ENCODE measurements at places on chromosomes 16 and 17.

DNA sequence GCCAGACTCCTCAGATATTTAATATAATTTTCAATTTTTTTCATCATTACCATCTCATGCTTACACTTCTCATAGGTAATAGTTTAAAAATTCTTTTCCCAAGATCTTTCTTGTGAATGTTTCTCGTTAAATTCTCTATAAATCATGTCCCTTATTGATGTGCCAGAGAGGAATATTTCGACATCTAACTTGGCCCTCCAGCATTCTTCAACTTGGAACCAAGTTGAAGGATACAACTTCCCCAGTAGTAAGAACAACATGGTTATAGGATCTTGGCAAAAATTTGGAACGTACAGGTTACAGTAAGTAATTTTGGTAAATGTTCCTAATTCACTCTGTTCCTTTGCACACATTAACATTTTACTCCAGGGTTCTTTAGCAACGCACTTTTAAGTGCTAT is 731.8 kb downstream of the CDH11 start:
- DNase-seq: no peak

- DNase-seq: no peak
These were observed 176.7 kb downstream of the SOX9 start for GRCh38 chr17:72297326-72298115.

- DNase-seq: no peak
These were observed 14.0 kb downstream of the ATP5PD start for GRCh38 chr17:75032720-75033280.

DNA sequence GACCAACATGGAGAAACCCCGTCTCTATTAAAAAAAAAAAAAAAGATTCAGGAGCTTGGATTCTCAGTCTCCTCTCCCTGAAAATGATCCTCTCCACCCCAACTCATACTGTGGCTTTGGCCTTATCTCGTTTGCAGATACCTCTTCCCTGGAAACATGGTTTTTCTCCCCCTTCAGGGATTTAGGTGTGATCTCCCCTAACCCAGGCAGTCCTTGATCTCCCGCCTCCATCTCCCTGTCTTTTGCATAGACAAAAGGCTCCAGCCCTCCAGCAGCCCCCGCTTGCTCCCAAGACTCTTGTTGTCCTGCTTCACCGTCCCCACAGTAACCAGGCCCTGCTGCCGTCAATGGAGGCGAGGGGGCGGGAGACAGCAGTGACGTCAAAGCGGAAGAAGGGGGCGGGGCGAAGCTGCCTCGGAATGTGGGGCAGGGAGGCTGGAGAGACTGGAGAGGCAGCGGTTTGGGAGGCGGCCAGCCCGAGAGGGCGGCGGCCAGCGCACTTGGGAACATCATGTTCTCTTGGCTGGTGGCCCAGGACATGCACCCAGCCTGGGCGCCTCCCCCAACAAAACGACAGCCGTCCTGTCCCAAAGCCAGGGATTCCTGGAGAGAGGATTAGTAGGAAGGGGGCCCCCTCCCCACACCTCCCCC is 1.9 kb upstream of the PER1 start:
- peak; percentile 73 for DNase-seq

GRCh38 chr17:57589151-57590034 is 155.7 kb downstream of the CCDC182 start:
- DNase-seq: no peak

- DNase-seq: no peak
These were observed 129.3 kb downstream of the PHKB start for GRCh38 chr16:47590472-47590871.

- no peak for DNase-seq
These were observed 121.7 kb upstream of the CRHR1 start for GRCh38 chr17:45662432-45662831.

DNA sequence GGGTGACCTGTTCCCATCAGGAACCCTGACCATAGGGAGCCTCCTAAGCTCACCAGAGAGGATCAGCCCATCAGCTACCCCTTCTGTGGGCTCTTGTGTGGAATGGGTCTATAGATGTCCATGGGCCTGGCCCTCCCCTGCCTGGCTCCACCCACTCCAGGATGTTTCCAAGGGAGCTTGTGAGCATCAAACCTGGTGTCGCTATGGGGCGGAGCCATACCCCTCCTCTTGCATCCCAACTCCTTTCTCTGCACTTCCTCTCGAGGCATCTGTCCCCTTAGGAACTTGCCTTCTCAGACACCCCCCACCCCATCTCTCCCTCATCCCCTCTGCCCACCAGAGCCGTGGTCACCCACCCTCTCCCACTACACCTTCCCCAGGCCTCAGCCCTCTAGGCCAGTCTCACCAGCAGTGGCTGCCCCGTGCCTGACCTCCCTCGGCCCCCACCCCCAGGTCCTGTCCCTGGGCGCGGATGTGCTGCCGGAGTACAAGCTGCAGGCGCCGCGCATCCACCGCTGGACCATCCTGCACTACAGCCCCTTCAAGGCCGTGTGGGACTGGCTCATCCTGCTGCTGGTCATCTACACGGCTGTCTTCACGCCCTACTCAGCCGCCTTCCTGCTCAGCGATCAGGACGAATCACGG is 10.4 kb downstream of the KCNH6 start:
- DNase-seq: no peak

GRCh38 chr17:30545024-30545423 is 67.8 kb downstream of the GOSR1 start:
- DNase-seq: no peak

GRCh38 chr17:55564081-55564480 is 52.8 kb upstream of the SMIM36 start:
- DNase-seq: no peak

DNA sequence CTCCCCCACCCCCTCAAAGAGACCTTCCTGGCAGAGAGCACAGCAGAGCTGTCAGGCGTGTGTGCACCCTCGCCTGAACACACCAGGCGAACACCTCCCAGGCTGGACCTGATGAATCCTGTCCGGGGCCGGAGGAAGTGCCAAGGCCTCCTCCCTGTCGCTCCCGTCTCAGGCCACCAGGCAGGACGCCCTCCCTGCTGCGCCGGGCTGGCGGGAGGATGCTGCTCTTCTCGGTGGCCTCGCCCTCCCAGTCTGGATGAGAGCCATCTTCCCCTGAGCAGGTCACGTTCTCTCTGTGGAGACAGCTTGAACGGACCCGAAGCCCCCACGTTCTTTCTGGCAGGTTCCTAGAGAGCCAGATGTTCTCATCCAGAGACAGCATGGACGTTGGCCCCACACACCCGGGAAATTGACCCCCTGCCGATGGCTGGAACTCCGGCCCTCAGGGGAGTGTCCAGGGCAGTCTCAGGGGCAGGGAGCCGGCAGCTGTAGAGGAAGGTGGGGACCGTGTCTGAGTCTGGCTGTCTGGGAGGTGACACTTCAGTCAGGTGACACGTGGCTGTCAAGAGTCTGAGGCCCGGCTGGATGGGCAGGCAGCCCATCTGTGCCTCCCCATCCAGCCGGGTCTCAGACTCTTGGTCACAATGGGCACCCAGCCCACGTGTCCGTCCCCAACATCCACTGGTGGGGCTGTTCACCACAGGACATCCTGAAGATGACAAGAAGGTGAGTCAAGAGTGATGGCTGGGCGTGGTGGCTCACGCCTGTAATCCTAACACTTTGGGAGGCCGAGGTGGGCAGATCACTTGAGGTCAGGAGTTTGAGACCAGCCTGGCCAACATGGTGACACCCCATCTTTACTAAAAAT is 5.0 kb upstream of the TIMP2 start:
- DNase-seq: no peak

DNA sequence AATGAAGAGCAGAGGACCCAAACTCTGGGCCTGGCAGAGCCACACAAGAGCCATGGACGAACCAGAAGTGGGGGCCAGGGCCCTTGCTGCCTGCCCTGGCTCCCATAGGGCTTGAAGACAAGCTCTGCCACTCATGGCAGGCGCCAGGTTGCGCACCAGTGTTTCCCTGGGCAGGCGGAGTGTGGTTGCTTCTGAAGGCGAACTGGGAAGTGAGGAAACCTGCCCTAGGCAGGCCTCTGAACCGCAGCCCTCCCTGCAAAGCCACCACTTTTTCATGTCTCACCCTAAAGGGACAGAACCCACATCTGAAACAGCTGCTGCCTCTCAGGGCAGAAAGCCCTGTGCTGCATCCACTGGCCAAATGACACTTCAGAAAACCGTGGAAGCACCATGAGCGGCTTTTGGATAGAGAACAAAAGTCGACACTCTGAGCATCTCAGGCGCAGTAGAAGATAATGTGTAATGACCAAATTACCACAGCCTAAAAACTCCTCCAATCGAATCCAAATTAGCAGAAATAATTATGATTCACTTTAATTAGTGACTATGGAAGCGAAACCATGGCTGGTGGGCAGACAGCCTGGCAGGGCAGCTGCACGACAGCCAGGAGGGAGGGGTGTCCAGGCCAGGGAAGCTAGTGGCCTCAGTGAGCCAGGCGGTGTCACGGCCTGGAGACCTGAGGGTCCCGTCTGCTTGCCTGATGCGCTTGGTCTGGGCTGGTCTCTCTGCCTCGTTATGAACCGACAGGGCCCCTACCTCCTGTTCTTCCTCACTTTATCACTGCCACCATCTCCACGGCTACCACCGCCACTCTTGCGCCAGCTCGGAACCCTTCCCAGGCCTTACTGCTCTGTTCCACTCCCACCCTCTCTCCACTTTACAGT is 59.1 kb downstream of the PRMT7 start:
- no peak for DNase-seq

Data from stimulated activated CD4-positive, alpha-beta T cell treated with anti-CD3 and anti-CD28 coated beads, Interleukin-15, amount 100 ng/mL, for 1 hour (primary cell).